ENCODE measurements at places on chromosomes 7 and 10.

- no peak for DNase-seq
Observed at GRCh38 chr10:373015-373414, 237.8 kb downstream of the ZMYND11 start.

DNA sequence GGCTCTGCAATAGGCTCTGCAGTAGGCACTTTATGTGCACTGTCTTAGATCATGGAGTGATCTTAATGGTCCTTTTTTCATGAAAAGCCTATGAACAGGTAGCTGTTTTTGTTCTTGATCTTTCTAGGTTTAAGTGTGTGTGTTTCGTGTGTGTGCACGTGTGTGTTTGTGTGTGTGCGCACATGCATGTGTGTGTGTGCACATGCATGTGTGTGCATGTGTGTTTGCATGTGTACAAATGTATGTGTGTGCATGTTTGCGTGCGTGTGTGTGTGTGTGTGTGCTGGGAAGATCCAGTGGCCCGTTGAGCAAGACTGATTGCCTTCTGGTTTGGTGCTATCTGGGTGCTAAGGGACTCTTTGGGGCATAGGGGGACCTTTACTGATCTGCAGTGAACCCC is 334.8 kb downstream of the GLRX3 start:
- no peak for DNase-seq

GRCh38 chr7:120864141-120864900 is 6.4 kb upstream of the TSPAN12 start:
- no peak for DNase-seq

- DNase-seq: no peak
Observed at GRCh38 chr10:1416456-1417037, 320.8 kb downstream of the ADARB2 start.

DNA sequence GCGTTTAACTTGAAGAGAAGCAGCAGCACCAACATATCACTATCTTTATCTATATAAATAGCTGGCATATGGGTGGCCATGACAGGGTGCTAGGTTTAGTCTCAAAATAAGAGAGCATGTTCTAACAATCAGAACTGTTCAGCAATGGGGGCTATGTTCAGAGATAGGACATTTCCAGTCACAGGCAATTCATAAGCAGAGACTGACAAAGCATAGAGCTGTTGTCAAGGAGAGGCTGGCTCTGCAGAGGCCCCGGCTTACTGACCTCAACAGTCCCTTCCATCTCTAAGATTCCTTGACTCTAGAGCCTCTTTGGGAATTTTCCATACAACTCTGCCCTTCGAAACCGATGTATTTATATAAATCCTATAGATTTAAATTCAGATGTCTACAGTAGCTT is 17.2 kb downstream of the ANK3 start:
- DNase-seq: no peak

DNA sequence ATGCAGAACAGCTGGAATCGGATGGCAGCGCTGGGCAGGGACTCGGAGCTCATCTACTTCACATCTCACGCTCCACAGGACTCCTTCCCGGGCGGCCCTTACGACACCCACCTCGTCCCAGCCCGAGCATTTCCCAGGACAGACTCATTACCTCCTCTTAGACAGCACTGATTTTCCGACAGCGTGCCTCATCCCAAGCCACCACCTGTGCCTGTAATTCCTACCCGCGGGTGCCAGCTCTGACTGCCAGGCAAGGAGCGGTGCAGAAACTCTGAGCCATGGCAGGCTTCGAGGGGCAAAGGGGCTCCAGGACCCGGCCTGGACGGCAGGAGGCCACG is 25.6 kb downstream of the GPER1 start:
- no peak for DNase-seq

DNA sequence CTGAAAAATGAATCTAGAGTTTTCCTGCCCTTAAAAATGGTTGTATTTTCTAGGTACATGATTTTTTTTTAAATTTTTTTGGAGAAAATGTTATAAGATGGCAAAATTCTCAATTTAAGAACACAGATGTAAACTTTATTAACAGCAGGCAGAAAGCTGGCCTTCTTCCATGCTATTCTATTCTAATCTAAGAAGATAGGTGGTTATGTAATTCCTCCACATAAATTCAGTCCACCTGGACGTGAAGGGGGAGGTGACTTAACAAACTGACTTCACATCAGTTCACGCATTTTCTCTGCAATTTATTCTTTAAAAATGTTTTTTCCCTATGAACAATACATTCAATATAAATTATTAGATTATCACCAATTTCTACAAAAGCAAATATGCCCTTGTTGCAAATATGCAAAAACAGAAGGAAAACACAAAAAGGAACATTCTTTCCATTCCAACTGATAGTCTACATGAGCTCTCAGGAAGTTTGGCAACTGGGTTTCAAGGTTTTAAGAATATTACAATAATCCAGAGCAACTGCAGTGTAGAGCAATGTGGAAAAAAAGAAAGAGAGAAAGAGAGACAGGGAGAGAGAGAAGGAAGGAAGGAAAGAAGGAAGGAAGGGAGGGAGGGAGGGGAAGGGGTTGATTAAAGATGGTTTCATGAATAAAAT is 76.8 kb downstream of the HIBADH start:
- no peak for DNase-seq

DNA sequence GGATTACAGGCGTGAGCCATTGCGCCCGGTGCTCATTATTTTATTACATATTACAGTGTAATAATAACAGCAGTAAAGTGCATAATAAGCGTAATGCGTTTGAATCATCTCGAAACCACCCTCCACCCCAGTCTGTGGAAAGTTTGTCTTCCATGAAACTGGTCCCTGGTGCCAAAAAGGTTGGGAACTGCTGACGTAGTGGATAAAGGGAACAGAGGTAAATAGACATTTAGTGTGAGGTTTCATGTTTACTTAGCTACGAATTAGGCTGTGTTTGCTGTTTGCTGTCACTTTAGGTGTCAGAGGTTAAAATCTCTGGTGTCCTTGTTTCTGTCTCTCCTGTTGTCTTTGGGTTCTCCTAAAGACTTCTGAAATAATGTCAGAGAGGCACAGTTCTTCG is 60.3 kb upstream of the SLC39A12 start:
- DNase-seq: no peak

DNA sequence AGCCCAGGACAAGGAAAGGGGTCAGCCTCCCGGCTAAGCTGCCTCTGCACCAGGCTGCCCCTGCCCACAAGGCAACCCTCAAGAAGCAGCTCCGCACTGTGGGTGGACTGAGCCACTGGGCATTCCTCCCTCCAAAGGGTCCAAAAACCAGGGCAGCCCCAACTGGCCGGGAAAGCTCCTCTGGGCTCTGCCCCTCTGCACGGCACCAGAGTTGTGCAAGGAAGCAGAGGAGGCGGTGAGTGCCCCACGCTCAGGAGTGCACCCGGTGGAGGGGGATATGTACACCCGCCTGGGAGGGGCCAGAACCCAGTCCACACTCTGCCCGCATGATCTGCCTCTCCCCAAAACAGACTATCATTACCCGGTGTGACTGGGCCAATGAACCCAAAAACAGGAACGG is 43.8 kb downstream of the PTPRN2 start:
- no peak for DNase-seq

- DNase-seq: no peak
Observed at GRCh38 chr7:46129831-46130230, 208.8 kb upstream of the IGFBP3 start.

GRCh38 chr10:108090476-108091215 is 926.1 kb upstream of the SORCS1 start:
- no peak for DNase-seq

- DNase-seq: no peak
Observed at GRCh38 chr7:151684408-151685175, 164.9 kb upstream of the RHEB start.

- DNase-seq: no peak
Observed at GRCh38 chr10:118332948-118333710, 9.0 kb downstream of the FAM204A start.

GRCh38 chr10:72685264-72685921 is 6.5 kb upstream of the MCU start:
- DNase-seq: no peak

- DNase-seq: no peak
Observed at GRCh38 chr7:83248000-83248399, 85.3 kb upstream of the PCLO start.

DNA sequence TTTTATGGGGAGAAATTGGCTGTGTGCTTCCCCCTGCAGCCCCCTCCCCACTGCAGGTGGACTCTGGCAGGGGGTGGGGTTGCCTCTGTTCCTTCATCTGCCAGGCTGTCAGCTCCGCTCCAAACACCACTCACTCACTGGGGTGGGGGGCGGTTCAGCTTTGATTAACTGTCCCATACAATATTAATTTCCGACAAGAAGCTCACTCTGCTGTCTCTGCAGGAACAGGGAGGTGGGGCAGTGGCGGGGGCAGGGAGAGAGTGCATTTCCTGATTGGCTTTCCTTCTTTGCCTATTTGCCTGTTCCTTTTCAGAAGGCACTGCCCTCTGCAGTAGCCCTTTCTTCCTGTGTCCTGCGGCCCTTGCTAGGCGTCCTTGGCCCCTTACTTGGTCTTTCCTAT is 500.8 kb downstream of the PLXNA4 start:
- no peak for DNase-seq

GRCh38 chr10:131636841-131637724 is 263.7 kb upstream of the PPP2R2D start:
- DNase-seq: no peak

DNA sequence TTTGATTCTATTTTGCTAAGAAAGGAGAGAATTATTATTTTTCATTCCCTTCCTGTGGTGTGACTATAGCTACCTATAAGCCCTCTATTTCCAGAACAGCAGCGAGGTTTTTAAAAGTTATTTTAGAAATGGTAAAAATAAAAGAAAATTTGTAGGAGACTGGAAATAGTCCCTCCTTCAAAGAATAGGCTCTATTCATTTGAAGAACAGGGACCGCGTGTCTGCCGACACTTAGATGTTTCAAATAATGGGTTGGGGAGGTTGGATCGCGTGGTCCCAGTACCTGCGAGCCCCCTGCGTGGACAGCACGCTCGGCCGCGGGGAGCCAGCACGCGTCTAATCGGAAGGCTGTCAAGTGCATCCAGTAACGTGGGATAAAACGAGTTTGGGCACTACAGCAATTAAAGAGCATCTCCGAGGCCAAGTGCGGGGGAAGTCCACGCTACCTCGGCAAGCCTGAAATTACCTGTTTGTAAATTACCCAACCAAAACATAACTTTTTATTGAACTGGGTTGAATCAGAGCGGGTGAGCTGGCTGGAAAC is 1.0 kb downstream of the CACNA2D1 start:
- DNase-seq: no peak

DNA sequence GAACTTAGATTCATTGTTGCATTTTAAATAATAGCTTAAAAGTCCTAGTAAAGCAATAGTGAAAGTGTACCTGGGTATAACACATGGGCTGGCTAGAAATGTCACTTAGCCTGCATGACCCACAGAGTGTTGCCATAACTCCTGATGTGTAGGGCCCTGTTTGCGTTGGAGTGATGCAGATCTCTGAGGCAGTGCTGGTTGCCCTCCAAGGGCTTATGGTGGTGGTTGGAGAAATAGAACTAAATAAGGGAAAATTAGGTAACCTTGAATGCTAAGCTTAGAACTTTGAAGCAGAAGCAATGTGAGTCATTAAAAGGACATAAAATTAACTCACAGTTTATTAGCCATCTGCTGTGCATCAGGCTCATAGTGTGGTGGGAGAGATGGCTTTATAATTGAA is 105.7 kb downstream of the CCNY start:
- no peak for DNase-seq

- no peak for DNase-seq
Observed at GRCh38 chr7:25788961-25789620, 362.9 kb upstream of the NFE2L3 start.

DNA sequence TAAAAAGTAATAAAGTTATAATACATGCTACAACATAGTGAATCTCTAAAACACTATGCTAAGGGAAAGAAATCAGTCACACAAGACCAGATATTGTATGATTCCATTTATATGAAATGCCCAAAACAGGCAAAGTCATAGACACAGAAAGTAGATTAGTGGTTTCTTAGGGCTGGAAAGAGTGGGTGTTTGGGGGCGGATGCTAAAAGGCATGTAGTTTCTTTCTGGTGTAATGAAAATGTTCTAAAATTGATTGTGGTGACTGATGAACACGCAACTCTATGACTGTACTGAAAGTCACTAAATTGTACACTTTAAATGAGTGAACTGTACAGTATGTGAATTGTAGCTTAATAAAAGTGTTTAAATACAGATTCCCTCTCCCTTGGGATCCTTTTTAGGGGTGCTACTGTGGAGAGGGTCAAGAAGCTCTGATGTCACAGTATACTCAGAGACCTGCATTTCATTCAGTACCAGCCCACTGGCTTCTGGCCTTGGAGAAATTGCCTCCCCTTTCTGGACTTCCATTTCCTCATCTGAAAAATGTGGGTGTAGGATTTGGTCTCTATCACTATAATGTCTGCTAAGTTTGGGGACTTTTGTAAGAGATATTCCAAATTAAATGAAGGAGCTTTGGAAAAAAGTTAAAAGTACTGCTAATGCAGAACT is 46.4 kb downstream of the AOAH start:
- DNase-seq: no peak

DNA sequence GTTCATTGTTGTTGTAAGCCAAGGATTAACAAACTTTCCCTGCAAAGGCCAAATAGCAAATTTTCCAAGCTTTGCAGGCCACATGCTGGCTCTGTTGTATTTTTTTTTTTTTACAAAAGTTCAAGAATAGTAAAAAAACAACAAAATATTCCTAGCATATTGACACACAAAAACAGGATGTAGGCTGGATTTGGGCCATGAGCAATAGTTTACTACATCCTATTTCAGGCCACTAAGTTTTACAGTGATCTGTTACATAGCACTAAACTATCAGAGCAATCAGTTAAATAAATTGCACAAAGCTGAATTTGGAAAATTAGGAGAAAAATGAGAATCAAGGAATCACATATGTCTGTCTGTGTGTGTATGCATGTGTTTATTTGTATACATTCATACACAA is 491.8 kb upstream of the GHITM start:
- no peak for DNase-seq

GRCh38 chr10:16491933-16492332 is 29.7 kb downstream of the C1QL3 start:
- DNase-seq: no peak

Measured in hypothalamus (tissue), 51 donors.